ENCODE measurements at places on chromosomes 2 and 18.

DNA sequence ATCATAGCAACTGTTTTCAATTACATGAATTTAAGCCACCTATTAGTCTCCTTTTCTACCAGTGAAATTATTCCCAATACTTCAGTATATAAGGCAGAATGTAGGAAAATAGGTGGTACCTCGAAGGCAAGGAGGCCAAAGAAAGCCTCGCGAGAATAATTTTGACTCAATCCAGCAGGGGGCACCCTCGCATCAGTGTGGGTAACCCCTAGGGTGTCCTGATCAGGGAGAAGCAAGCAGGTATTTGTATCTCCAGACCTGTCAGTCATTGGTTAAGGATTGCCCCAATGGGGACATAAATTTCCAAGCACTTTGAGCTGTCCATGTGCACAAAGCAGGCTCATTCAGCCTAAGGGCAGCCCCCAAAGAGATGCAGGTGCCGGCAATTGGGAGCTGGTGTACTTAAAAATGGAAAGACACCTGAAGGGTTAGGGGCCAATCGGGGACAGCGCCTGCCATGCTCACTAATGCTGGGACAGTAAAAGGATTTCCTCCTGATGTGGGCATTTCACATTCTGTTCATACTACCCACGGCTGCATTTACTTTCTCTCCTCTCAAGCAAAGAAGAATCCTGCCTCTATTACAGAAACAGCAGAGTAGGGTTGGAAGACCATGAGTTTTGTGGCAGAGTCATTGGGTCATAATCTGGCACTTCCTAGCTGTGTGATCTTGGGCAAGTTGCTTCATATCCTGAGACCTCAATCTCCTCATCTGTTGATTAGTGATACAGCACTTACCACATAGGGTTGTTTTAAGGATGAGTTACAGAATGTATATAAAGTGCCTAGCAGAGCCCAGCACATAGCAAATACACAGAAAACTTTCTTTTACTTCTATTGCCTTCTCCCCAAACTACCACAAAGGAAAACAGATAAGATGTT is 136.1 kb downstream of the ICOS start:
- DNase-seq = no peak

DNA sequence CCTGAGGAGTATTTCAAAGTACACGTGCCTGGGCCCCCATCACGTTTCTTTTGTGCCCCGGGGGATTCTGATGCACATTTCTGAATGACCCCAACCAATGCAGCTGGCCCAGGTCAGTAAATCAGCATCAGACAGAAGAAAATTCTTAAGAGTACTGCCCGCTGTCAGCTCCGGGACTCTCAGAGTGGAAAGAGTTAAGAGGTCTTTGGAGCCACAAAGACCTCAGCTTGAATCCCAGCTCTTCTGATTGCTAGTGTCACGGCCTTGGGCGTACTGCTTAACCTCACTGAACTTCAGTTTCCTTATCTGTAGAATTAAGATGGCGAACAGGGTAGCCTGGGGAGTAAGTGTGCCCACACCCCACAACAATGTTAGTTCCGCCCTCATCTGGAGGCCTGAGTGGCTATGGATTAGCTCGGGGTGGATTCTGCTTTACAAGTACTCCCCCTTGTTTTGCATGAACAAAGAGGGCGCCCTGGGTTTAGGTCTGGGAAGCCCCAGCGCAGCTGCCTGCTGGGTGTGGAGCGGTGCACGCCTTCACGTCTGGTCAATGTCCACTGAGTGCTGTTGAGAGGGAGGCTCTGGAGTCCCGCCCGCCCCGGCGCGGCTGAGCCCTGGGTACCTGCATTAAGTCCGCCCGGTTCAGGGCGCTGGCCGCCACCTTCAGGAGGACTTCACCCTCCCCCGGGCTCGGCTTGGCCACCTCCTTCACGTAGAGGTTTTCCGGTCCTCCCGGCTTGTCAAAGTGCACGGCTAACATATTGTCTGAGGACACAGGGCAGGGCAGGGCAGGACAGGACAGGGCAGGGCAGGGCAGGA is 858 bp downstream of the TP53I3 start:
- peak; percentile 80 for DNase-seq

DNA sequence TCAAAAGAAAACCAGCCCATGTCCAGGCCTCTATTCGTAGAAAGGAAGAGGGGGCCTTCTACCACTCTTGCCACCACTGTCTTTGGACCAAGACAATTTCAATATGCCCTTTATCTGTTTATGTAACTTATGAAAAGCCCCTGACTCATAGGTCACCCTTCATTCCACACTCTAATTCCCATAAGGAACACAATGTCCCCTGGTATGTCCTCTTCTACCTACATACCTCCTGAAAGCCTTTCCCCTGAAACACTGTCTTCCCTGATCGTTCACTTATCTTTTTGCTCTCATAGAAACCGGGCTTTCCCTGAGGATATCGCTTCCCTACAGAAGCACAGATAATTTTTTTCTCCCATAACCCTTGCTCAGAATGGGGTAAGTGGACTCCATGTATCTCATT is 13.3 kb downstream of the EIF2AK3 start:
- DNase-seq = no peak

DNA sequence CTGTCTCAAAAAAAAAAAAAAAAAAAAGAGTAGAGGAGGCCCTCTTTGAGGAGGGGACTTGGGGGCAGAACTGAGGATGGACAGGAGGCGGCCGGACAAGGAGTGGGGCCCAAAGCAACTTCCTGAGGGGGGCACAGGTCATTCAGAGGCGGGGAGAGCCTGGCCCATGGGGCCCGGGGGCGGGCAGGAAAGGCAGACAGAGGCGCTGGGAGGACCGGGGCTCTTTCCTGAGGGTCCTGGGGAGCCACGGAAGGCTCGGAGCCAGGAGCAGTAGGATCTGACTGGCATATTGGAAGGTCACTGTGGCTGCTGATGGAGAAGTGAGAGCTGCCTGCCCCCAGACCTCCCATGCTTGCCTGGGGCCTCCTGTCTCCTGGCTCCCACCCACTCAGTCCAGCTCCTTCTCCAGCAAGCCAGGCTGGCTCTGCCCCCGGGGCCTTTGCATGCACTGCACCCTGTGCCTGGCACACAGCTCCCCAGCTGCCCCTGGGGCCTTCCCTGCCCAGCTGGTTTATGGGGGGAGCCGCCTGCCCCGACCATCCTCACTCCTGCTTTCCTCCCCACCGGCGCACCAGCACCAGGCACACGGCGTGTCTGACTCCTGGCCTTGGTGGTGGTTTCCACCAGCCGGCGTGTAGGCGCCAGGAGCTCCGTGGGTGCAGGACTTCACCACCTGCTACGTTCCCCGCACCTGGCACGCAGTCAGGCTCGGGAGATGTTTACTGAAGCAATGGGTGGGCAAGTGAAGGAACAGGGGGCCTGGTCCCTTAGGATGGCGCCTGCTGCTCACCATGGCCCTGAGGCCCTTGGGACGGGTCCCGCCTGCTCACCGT is 5.6 kb downstream of the ESPNL start:
- DNase-seq = no peak

GRCh38 chr2:171149171-171149938 is 11.3 kb downstream of the TLK1 start:
- DNase-seq = no peak

DNA sequence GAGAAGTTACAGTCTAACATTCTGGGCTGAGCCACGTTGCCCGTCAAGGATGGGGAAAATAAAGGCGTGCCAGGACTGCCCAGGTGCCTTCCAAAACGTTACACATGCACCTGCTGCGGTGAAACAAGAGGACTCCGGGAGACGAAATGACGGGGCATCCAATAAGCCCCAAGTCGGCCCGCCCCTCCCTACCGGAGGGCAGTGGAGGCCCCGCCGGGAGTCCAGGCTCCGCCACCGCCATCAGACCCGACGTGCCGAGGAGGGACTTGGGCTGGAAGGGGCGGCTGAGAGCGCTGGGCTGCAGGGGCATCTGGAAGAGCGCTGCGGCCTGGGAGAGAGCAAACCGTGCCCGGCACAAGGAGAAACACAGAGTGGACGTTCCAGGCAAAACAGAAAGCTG is 112.5 kb upstream of the GPC1 start:
- no peak for DNase-seq

DNA sequence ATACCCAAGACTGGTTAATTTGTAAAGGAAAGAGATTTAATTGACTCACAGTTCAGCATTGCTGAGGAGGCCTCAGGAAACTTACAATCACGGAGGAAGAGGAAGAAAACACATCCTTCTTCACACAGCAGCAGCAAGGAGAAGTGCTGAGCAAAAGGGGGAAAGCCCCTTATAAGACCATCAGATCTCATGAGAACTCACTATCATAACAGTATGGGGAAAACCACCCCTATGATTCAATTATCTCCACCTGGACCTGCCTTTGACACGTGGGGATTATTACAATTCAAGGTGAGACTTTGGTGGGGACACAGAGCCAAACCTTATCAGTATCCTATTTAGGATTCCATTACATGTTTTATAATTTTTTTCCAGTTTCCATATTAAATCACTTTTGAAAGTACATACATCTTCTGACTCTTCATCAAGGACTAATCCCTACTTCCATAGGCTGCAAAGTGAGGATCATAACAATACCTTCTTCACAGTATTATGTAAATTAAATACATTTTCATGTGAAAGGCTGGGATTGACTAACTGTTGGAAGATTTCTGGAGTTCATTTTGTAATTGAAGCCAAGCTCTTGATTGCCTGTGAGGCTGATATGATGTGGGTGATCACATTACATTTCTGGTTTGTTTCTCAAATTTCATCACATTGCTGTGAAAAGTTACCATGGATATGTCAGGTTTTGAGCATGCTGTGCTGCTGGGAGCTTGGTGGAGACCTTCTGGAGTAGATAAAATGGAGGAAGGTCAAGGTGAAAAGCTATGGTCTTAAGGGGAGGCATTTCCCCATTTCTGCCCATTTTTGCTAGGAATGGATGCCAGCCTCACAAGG is 31.7 kb upstream of the CERS6 start:
- DNase-seq = no peak

GRCh38 chr2:160380611-160381010 is 113.0 kb downstream of the RBMS1 start:
- no peak for DNase-seq

- no peak for DNase-seq
Observed at GRCh38 chr18:68874361-68874760, 76.5 kb downstream of the CCDC102B start.

- DNase-seq = no peak
Observed at GRCh38 chr2:6510532-6510931, 355.2 kb downstream of the CMPK2 start.

GRCh38 chr2:213320604-213321003 is 36.3 kb downstream of the SPAG16 start:
- DNase-seq = no peak

DNA sequence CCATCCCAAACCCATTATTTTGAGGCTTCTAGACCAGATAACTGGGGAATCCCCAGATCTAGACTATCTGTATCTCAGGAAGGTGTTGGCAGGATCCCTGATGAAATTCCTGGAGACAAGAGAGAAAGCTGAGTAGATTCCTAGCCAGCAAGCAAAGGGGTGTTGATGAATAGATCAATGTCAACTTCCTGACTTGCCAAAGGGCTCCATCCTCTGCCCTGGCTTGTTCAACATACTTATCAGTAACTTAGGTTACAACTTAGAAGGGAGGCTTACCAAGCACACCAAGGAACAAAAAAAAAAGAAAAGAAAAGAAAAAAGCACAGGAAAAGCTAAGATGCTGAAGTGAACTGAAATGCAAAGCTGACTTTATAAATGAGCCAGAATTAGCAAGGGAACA is 53.3 kb downstream of the TNS1 start:
- no peak for DNase-seq

DNA sequence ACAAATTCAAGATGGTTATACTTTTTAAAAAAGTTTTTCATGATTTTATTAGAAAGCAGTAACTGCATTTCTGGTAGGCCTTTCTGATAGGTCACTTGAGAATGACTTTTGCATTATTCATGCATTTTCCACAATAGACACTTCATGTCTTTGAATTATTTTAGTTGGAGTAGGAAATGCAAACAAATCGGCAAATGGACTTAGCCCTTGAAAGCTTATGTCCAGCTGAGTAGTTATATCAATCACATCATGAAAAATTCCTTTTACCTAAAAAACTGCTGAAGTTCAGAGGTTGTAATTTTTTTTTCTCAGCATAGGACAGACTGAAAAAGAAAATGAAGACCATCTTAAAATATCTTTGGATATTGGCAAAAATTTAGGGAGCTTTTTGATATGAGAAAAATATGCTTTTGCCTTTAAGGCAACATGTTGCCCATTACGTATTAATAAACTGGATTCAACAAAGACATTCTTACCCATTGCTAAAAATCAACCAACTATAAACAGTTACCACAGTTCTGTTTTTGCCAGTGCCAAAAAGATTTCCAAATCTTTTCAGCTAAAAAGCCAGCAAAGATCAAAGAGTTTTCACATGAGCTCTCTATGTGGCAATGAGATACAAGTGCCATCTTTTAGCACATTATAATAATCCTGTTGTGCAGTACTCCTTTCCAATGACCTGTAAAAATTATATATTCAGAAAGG is 45.5 kb upstream of the FRZB start:
- no peak for DNase-seq

DNA sequence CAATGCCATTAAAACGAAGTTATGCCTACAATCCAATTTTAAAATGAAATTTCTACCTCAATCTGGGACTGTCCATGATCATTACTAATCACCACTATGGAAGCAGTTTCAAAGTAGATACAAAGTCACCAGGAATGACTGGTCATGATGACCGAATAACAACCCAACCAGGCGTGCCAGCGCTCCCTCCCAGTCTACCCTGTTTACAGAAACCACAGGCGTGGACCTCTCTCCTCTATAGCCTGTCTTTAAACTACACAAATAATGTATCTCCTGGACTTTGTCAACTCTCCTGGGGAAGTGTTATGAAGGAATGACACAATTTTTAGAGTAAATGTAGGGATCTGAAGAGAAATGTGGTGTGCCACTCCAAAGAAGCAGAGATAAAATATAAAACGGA is 150.2 kb downstream of the SRBD1 start:
- DNase-seq = no peak

GRCh38 chr18:79424008-79424565 is 28.4 kb downstream of the NFATC1 start:
- DNase-seq = no peak

GRCh38 chr18:32930695-32931301 is 158.0 kb upstream of the KLHL14 start:
- DNase-seq = peak; percentile 43

GRCh38 chr18:814300-815084 is 2.5 kb upstream of the YES1 start:
- no peak for DNase-seq

GRCh38 chr2:237870754-237871651 is 11.6 kb downstream of the RAMP1 start:
- DNase-seq = no peak

GRCh38 chr18:6920099-6920955 is 190.8 kb downstream of the ARHGAP28 start:
- no peak for DNase-seq

DNA sequence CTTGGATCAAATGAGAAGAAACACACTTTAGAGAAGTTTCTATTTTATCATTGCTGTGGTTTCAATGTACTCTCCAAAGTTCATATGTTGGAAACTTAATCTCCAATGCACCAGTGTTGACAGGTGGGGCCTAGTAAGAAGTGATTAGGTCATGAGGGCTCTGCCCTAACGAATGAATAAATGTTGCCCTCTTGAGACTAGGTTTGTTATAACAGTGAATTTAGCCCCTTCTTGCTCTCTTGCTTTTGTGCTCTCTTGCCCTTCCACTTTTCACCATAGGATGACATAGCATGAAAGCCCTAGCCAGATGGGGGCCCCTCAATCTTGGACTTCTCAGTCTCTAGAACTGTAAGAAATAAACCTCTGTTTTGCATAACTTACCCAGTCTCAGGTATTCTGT is 664.8 kb downstream of the DCC start:
- no peak for DNase-seq

Data from NCI-H1105 treated with DMSO at 0.1 percent for 48 hours (cell line).